ENCODE measurements at places on chromosomes 7 and 10.

DNA sequence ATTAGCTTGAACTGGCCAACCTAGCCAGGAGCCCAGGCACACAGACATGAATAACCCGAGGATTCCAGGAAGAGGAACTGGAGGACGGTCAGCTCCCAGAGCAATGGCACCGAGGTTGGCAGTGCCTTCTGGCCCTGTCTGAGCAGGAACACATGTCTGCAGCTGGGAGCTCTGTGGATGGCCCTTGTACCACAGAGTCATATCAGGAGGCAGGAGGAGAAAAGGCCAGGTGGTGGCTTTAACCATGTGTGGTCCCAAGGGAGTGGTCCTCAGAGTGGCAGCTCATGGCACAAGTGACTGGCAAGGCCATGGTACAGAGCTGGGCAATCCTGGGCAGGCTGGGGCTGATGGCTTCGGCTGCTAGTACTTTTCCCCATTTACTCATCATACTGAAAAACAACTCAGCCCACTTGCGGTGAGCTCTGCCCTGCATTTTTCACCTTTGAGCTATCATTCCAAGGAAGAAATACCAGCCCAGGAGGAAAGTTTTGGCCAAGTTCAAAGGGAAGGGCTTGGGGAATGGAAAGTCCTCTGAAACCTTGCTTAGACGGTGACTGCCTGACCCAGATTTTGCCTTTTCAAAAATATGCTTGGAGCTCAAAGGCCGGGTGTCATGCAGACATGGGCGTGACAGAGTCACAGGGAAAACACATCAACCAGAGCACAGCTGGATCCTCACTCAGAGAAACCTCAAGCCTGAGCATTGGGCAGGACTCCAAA lies 25.7 kb upstream of the LOXL4 start:
- DNase-seq, result no peak

DNA sequence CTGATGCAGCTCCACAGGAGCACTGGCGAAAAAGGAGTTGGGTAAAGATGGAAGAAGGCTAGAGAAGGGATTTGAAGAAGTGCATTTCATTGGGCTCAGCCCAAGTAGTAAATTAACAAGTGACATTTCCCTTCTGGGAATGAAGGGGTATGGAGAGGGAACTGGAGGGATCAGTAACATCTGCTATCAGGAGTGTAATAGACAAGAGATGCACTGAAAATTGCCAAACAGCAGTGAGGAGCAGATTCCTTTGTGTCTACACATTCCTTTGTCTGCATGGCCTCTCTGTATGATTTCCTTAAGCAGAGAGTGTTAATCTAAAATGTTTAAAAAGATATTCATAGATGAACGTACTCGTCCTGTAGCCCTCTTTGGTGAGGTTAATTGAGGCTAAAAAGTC lies 148.2 kb upstream of the FERD3L start:
- no peak for DNase-seq

GRCh38 chr10:119191881-119192280 lies 13.3 kb upstream of the PRDX3 start:
- no peak for DNase-seq

DNA sequence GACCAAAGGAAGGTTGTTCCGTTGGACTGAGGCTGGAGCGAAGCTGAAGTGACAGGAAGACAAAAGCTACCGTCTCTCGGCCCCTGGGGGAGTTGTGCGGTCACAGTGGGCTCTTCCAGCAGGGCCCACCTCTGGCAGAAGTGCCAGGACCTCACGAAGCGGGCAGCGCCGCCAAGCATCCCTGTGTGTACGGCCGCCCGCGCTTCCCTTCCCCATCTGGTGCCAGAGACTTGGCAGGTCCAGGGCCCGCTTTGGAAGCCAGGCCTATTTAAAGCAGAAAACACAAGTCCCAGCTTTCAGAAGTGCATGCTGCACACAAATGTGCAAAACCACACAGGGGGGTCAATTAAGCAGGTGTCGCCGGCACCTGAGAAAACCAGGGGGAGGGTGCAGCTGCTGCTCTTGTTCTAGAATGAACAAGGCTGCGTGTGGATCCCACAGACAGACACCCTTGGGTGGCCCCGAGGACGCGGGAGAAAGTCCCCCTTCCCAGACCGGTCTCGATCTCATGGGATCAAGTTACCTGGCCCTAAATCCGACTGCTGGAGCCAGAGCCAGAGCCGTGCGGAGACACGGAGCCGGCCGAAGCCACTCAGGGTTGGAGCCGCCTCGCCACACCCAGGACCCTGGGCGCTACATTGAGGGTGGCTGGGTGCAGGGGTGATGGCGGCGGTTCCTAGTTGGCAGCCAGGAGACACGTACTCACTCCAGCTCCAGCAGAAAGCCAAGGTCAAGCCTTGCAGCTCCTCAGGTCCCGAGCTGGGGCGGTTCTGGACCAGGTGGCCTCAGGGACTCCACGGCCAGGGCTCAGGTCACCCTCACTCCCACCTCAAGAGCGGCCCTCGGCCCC lies 51.8 kb upstream of the PPP2R2D start:
- no peak for DNase-seq

DNA sequence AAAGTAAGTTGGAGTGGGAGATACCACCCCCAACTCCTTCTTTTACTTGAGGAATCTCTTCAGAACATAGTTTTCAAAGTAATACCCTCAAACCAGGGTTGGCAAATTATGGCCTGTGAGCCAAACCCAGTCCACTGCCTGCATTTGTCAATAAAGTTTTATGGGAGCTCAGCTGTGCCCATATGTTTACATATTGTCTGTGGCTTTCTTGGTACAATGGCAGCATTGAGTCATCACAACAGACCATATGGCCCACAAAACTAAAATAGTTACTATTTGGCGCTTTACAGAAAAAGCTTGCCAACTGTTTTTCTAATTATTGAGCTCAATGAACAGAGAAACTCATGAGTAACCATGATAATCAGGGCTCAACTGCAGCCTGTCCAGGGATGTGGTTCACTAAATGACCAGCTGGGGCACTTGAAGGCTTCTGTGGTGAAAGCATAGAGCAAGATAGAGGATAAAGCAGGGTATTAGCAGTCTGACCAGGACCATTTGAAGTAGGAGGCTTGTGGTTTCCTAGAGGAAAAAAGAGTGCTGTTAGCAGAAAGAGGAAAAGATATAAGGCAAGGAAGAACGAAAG lies 196.0 kb upstream of the GRB10 start:
- DNase-seq, result no peak

DNA sequence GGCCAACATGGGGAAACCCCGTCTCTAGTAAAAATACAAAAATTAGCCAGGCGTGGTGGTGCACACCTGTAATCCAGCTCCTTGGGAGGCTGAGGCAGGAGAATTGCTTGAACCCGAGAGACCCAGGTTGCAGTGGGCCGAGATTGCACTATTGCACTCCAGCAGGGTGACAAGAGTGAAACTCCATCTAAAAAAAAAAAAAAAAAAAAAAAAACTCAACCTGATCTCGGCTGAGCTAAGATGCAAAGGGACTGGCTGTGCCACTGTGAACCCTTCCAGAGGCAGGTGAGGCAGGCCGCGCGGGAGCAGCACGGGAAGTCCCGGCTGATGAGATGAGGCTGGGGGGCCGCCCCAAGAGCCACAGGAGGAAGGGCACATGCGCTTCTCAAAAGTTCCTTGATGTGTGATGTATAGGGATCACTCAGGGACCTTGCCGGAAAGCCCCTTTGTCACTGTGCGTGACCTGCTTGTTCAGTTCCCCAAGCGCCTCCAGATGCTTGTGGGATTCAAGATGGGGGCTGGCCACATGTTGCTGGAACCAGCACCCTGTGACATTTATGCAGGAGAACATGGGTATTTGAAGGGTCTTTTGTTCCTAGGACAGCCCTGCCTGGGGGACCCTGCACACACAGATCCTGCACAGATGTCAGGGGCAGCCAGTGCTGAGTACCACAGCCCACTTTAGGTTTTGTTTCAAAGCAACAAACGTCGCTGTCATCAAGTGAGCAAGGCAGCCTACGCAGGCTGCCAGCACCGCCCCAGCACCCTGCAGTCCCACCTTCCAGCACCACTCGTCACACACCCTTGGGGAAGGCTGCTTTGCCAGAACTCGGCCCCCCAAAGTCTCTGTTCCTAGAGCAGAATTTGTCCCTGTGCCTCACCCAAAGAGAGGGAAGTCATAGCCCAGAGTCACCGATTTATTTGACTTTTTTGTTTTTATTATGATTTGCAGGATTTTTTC lies 74.8 kb upstream of the SH2B2 start:
- no peak for DNase-seq

GRCh38 chr10:102375867-102376266 lies 19.6 kb upstream of the NFKB2 start:
- DNase-seq, result no peak

DNA sequence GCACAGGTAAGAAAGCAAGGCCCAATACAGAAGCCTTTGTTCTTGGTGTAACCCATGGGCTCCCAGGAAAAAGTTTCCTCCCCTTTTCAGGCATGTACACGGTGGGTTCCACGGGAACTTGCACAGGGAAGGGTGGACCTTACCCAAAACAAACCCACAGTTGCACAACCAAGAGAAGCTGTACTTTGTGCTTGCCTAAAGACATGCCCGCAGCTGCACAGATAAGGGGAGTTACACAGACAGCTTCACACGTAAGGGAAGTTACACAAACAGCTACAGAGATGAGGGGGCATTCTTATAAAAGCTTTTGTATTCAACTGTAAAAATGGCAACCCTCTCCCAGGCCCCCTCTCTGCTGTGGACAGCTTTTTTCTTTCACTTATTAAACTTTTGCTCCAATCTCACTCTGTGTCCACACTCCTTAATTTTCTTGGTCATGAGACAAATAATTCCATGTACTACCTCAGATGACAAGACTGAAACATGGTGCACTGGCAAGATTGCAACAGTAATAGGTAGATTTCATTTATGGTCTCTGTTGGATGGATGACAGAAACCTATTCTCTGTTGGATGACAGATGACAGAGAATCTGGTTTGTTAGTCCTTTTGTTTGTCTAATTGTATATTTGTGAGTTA lies 72.9 kb downstream of the ATE1 start:
- DNase-seq, result no peak

DNA sequence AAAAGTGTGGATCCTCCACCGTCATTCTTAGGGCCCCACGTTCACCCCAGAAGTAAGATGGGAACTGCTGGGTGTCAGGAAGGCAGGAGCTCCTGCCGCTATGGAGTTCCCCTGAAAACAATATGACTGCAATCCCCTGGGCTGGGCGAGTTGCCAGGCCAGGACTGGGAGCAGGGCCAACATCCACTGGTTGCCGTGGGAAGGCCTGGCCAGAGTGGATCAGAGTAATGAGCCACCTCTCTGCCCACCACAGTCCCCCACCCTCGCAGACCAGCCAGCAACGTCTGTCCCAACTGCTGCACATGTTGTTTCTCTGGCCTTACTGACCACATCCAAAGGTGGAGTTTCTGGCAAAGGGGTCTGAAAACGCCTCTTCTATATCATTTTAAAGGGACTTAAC lies 86.6 kb downstream of the STRA8 start:
- no peak for DNase-seq

- DNase-seq, result no peak
Measured at GRCh38 chr10:101848894-101849351, 5.3 kb upstream of the KCNIP2 start.

DNA sequence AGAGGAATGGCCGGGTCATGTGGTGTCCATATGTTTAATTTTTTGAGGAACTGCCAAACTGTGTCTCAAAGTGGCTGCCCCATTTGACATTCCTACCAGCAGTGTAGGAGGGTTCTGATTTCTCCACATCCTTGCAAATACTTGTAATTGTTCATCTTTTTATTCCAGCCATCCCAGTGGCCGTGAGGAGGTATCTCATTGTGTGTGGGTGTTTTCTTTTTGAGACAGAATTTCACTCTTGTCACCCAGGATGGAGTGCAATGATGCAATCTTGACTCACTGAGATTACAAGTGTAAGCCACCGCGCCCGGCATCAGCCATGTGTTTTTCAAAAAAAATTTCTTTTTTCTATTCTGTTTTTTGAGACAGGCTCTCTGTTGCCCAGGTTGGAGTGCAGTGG lies 38.7 kb upstream of the DLG5 start:
- DNase-seq, result no peak

GRCh38 chr7:54689394-54690049 lies 69.5 kb downstream of the SEC61G start:
- DNase-seq, result no peak

GRCh38 chr7:111937163-111937562 lies 269.0 kb downstream of the DOCK4 start:
- DNase-seq, result no peak

- no peak for DNase-seq
Measured at GRCh38 chr10:2985729-2986232, 81.6 kb upstream of the PFKP start.

- no peak for DNase-seq
Measured at GRCh38 chr10:124495162-124495561, 33.5 kb downstream of the LHPP start.

Data from neuronal stem cell (in vitro differentiated cells).